ENCODE measurements at places on chromosomes 6 and 20.

DNA sequence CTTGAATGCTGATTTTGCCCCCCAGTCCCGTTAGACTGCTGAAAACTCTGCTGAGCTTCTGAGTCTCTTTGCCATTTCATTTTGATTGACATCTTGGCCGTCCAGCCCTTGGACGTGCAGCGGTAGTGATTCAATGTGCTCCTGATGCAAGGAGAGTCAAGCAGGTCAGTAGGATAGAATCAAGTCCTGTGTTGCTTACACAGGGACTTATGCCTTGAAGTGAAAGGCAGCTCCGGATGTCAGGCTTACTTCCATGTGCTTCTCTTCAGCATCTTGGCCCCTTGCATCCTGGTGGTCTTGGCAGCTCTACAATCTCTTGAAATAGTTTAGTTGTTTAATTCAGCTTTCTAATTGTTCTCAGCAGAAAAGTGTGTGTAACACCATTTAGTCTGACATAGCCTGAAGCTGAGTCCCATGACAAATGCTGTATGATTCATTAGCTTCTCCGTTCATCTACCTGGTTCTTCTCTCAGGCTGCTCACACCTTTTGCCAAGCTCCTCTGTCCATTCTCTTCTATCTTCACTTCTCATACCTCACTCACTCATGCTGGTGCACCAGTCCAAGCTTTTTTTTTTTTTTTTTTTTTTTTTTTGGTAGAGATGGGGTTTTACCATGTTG, 76.0 kb downstream of the EZR start:
- no peak for DNase-seq

GRCh38 chr20:41147767-41148191, 10.4 kb downstream of the PLCG1 start:
- no peak for DNase-seq

DNA sequence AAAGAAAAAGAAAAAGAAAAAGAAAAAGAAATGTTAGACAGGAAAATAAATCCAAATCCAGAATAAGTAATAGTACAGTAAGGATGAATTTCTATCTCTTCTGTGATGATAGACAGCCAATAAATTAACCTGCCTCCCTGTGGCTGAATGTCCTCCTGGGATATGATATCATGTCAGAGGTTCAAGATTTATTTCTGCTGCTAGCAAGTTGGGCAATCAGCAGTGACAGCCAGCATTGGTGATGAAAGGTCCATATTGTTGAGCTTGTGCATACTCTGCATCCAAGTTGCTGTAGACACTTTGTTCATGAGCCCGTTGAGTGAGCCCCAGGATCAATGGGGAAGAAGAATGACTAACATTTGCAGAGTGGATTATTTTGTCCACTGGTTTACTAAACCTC, 44.9 kb upstream of the CEP85L start:
- no peak for DNase-seq

DNA sequence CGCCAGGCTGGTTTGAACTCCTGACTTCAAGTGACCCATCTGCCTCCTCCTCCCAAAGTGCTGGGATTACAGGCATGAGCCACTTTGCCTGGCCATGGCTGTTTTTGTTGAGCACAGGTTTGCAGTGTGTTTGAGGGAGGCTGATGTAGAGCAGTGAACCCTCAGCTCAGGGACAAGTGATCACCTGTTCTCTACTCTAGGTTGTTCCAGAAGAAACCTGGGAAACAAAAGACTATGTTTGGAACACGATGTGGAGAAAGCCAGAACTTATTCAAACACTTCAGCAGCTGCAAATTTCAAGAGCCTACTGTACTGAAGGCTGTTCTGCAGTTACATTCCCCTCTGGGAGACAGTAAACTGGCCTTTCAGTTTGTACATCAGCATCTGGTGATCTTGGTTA, 4.7 kb downstream of the TULP1 start:
- no peak for DNase-seq

DNA sequence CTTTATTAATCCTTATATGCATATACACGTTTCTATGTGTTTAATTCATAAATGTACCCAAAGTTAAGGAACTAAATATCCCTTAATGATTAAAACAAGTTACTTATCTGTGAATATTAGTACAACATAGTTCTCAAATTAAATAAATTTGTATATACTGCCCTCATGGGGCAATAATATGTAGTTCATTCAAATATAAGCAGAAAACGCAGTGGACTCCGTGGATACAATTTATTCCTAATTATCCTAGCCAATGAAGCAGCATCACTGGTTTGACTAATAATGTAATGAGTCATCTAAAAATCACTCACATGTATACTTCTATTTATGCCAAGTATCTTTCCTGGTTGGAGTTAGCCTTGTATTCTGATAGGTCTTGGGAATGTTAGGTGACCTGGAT, 111.6 kb downstream of the TBC1D32 start:
- no peak for DNase-seq

DNA sequence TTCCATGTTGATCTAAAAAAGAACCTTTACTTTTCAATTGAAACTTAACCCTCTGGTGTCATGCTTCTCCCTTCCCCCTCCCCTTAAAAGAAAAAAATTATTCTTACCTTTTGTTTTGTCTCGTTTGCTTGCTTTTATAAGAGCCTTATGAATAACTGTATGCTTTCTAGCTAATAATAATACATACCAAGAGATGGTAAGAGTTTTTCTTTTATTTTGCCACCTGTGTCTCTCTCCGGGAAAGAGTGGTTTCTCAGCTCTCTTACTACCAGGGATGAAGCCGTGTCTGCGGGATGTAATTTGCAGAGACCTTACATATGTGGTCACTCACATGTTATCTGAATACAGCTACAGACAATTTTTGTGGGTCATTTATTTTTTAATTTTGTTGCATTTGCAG, 7.7 kb downstream of the STX16 start:
- no peak for DNase-seq

DNA sequence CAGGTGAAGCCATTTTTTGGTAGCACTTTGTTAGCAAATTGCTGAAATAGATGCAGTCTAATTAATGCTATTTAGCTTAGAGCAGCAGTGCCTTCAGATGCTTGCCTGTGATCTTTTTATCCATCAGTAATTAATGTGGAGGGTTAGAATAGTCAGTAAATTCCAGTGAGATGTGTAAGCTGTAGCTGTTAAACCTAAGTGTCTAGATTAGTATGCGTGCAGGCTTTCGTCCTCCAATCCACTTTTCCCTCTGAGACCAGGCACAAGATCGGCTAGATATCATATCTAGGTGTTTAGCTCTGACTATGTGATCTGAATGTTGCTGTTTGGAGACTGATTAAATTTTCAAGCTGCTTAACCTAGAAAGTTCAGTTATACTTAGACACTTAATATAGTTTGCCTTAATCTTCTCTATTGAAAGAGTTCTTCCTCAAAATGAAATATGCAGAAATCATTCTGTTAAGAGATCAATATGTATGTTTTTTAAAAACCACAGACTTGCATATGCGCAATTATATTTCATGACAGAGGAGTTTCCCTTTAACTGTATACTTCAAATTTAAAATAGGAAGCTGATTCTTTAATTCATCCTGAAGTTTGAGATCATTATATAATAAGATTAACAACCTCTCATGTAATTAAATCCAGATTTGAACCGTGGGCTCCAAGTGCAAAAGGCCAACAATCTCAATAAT, 41.2 kb downstream of the XRN2 start:
- no peak for DNase-seq

- DNase-seq = no peak
These were observed 114.1 kb upstream of the RREB1 start for GRCh38 chr6:6993503-6994237.

DNA sequence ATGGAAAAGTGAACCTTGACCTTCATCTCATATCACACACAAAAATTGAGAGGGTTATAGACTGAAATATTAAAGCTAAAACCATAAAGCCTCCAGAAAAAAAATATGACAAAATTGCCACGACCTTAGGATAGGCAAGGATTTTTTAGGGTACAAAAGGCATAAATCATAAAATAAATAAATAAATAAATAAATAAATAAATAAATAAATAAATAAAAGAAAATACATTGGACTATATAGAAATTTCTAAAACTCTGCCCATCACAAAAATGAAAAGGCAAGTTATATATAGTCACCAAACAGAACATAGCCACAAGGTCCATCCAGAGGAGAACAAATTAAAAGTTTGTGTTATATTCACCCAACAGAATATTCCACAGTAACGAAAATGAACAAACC, 108.6 kb downstream of the INSM1 start:
- no peak for DNase-seq

DNA sequence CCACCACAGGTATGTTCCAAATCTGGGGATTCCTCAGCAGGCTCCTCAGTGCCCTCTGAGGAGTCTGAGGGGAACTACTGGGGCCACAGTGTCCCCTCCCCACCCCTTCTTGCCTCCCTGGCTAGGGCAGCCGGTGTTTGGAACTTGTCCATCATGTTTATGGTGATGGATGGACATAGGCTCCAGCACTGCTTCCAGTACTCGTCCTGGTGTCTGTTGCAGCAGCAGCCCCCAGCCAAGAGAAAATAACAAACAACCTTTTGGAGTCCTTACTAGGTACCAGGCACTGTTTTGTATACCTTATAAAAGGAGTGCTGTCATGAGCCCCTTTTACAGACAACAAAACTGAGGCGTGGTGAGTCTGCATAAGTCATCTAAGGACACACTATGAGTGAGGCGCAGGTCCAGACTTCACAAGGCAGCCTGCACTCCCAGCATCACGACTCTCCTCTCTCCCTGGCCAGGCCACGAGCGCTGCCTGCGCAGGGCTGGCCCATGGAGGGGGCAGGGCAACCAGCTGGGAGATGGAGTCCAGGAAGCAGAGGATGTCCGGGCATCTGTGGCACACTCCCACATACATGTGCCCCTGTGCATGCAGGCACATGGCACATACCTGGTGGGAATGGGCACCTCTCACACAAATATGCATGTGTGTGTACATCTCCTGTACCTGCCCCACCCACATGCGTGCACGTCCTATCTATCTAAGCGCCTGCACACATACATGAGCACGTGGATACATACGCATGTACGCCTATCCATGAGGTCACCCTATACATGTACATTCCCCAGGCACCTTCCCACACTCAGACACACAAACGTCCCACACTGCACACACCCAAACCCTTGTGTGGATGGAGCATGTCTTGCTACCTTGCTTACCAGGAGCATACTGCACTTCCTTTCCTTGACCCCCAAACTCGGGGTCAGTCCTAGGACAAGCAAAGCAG, 152.7 kb downstream of the VEGFA start:
- DNase-seq = no peak

- DNase-seq = no peak
These were observed 284.8 kb downstream of the PTPRK start for GRCh38 chr6:128235556-128235955.

- no peak for DNase-seq
These were observed 12.8 kb downstream of the TREM1 start for GRCh38 chr6:41273714-41274113.

GRCh38 chr6:105099371-105099770, 80.4 kb downstream of the POPDC3 start:
- DNase-seq = no peak

GRCh38 chr6:163786995-163787671, 372.6 kb downstream of the QKI start:
- no peak for DNase-seq

- no peak for DNase-seq
These were observed 38.5 kb downstream of the DLGAP4 start for GRCh38 chr20:36344517-36345132.

DNA sequence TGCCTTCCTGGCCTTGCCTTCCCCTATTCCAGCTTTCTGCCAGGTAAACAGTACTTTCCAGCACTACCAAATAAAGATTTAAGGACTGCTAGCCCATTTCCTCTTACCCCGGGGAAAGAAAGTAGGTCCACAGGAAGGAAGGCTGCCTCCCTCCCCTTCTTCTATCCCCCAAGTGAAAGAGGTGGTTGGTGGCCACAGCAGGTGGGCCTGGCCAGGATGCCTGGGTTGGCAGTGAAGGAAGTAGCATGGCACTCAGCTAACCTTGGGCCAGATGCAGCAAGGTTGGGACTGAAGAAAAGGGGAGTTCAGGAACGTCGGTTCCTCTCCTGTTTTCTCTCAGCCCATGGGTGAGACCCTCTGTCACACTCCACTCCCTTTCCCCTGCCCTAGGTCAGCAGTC, 8.9 kb downstream of the NFKBIL1 start:
- no peak for DNase-seq

- DNase-seq = no peak
These were observed 231.6 kb downstream of the TBXT start for GRCh38 chr6:165936096-165936495.

GRCh38 chr6:155327326-155328073, 13.2 kb upstream of the TFB1M start:
- DNase-seq = no peak

GRCh38 chr20:5148581-5148980, 21.8 kb downstream of the CDS2 start:
- no peak for DNase-seq

GRCh38 chr20:60292001-60292520, 333.8 kb downstream of the CDH26 start:
- DNase-seq = no peak

- DNase-seq = no peak
These were observed 42.2 kb downstream of the BCL2L1 start for GRCh38 chr20:31680286-31681127.

GRCh38 chr6:158460602-158461169, 99.2 kb upstream of the TMEM181 start:
- no peak for DNase-seq

GRCh38 chr20:20571068-20571780, 141.2 kb downstream of the RALGAPA2 start:
- DNase-seq = no peak

DNA sequence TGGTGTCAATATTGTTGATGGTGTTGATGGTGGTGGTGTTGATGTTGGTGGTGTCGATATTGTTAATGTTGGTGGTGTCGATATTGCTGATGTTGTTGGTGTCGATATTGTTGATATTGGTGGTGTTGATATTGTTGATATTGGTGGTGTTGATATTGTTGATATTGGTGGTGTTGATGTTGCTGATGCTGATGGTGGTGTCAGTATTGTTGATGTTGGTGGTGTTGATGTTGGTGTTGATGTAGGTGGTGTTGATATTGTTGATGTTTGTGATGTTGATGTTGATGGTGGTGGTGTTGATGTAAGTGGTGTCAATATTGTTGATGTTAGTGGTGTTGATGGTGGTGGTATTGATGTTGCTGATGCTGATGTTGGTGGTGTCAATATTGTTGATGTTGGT, 240.0 kb downstream of the CDH4 start:
- no peak for DNase-seq

- DNase-seq = no peak
These were observed 75.2 kb upstream of the IYD start for GRCh38 chr6:150293423-150294173.
